NCI-H2029 treated with DMSO at 0.1 percent for 48 hours (cell line): ENCODE measurements at places on chromosomes 1 and 21.

DNA sequence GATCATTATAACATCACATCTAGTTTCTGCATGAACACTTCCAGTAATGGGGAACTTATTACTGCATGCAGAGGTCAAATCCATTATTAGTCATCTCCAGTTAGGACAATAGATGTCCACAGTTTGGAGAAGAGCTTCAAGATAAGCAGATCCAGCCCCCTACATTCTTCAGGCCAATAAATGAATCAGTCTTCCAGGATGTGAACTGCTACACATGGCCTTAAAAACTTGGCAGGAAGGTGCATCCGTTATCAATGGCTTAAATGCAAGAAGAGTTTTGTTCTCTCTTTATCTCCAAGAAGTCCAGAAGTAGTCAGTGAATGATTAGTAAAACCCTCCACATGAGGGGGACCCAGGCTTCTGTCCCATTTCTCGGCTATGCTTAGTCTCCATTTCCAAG lies 70.8 kb downstream of the DMRTA2 start:
- no peak for DNase-seq

- no peak for DNase-seq
Observed at GRCh38 chr21:21661741-21662140, 663.5 kb downstream of the NCAM2 start.

DNA sequence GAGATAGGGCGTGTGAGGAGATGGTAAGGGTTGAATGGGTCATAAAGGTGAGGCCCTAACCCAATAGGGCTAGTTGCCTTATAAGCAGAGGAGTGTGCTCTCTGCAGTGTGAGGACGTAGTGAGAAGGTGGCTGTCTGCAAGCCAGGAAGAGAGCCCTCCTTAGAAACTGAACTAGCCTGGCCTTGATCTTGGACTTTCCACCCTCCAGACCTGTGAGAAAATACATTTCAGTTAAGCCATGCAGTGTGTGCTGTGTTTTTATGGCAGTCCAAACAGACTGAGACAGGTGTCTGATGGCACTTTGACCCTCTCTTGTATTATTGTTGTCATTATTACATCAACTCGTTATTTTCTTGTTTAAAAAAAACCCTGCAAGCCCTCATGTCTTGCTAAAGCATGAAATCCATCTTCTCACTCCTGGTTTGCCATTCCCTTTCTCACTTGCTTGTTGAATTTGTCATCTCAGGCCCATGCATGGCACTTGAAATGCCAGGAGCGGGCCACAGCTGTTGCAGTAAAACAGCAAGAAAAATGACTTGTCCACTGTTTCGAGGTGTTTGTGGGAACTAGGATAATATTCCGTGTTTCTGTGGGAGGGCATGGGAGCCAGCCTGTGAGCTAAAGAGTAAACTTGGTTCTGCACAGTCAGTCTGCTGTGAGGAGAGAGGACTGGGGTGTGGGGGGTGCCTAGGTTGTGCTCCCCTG lies 78.6 kb downstream of the STUM start:
- DNase-seq = no peak

DNA sequence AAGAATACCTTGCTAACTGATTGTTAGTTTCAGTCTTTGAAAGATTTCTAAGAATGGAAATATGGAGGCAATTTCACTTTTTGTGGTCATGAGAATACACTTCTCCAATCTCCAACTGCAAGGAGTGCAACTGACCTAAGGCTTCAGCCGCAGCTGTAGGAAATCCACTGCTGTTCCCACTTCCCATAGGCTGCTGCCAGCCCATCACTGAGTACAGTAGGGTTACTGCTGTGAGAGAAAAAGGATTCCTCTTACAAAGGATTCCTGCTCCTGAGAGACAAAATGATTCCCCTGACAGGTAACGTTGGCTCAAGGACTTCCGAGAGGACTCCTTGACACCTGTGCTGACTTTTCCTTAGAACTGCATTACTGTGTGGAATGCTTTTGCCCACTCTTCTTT lies 87.4 kb downstream of the ADGRL4 start:
- no peak for DNase-seq

- no peak for DNase-seq
Observed at GRCh38 chr1:232650845-232651244, 20.9 kb upstream of the SIPA1L2 start.

GRCh38 chr1:232057217-232057895 lies 430.8 kb downstream of the DISC1 start:
- no peak for DNase-seq

- DNase-seq = no peak
Observed at GRCh38 chr1:158732524-158732923, 12.0 kb upstream of the OR6K3 start.

DNA sequence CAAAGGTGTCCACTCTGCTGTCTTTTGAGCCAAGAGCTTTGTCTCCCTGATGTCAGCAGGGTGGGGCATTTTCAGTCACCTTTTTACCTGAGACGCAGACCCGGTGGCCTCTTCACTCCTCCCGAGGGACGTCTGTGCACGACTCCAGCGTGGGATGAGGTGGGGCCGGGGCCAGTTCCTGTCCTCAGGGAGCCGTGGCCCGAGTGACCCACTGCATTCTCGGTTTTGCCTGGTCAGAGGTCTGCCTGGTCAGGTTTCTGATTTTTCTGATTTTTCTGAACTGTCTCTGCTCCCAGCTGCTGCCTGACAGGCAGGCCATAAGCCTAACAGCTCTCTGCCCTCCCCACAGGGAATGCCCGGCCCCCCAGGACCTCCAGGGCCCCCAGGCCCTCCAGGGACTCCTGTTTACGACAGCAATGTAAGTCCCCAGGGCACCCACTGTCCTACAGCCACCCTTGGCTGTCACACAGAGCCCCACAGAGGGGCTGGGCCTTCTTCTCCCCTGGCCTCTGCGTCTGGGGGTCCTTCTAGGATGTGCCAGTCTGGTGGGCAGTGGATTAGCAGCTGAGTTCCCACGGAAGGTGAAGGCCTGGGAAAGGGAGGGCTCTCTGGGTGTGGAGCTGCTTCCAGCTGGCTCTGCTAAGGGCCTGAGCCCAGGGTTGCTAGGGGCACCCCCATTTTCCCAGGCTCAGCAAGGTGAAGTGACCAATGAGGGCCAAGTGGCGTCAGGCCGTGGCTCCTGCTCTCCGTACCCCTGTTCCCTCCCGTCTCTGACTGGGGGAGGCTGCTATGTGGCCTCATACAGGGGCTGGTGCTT lies 45.9 kb downstream of the SLC19A1 start:
- DNase-seq = no peak

GRCh38 chr1:198948895-198949659 lies 310.2 kb downstream of the PTPRC start:
- DNase-seq = no peak

- no peak for DNase-seq
Observed at GRCh38 chr21:38951095-38951730, 145.5 kb downstream of the ETS2 start.

- DNase-seq = no peak
Observed at GRCh38 chr21:20373031-20373430, 625.2 kb upstream of the NCAM2 start.

- no peak for DNase-seq
Observed at GRCh38 chr1:159084867-159085266, 8.3 kb upstream of the AIM2 start.

GRCh38 chr1:92877081-92877711 lies 45.4 kb downstream of the RPL5 start:
- peak; percentile 38 for DNase-seq

DNA sequence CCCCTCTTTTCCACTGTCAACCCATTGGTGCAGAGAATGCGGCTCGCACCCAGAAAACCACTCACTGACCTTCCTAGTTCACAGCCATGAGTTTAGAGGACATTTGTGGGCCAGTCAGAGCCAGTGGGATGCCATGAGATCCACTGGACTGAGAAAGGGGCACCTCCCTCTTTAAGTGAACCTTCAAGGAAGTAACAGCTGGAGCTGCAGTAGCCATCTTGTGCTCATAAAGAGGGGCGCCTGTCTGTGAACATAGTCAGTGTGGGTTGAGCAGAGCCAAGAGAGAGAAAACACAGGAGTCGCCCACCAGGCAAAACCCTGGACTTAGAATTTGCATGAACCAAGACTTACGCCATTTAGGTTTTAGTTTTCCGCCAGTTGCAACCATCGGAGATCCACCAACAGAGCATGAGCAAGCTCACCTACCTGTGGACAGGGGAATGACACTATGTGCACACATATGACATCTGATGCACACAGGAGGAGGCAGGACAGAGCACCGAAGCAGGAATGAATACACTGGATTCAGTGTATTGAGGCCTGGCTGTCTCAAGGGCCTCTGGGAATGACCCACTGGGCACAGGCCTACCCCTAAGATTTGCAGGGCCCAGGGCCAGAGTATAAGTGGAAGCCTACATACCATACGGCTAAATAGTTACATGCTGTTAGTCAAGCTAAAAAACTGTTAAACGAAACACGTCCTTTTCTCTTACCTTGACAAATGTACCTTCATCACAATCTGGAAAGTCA lies 151.6 kb downstream of the GRIK3 start:
- no peak for DNase-seq

DNA sequence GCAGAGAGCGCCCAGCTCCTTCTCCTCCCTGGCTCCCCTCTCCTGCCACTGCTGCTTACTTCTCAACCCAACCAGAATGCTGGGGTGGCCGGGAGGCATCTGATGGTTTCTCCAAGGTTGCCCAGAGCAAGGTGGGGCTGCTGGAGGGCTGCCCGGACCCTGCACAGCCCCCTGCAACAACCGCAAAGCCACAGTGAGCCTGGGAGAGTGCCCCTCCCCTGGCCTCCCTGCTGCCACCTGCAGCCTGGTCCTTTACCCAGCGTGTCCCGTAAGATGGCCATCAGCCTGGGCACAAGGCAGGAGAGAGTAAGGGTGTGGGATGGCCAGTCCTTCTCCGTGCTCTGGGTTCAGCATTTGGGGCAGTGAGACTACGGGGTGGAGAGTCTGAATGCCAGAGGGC lies 17.0 kb downstream of the MX2 start:
- DNase-seq = no peak

GRCh38 chr21:21412096-21412495 lies 413.9 kb downstream of the NCAM2 start:
- no peak for DNase-seq

- no peak for DNase-seq
Observed at GRCh38 chr1:14568716-14569355, 29.6 kb upstream of the KAZN start.

DNA sequence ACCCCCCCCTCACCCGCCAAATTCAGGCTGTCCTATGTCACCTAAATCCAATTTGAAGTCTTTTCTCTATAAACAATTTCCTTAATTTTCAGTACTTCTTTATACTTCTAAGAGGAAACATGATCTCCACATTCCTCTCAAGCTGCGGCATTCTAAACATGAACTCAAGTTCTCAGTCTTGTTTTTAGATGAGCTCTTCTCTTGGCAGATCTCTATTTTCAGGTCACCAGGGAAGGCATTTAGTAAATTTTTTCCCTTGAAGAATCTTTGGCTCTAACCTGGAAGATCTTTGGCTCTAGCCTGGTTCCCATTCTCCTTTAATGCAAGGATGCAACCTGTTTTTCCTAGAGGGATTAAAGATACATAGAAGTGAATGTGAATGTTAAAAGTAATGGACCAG lies 193.4 kb downstream of the ATG4C start:
- DNase-seq = no peak

DNA sequence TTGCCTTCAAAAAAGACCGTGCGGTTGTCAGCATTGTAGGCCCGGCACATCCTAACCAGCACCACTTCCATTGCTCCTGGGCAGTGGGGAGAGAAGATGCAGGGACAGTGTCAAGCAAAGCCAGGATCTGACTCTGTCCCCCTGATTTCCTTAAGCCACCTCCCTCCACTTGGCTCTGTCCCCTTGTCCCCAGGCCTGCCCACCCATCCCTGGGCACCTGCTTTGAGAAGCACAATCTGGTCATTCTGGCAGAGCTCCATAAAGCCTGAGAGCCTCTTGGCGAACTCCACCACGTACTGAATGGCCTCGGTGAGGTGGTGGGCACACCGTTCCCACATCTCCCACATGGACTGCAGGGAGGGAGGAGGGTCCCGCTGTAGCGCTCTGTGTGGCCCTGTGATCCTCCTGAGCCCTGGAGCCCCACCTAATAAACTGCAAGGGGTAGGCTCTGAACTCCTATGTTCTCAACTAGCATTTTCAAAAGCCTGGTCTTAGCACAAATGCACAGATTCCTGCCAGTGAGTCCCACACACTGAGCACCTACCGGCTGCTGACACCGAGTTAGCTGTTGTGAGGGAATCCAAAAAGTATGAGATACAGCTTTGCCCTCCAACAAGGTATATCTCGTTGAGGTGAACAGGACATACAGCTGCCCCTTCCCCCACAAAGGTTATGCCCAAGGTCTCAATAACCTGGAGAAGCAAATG lies 8.2 kb upstream of the LINGO4 start:
- DNase-seq = no peak

DNA sequence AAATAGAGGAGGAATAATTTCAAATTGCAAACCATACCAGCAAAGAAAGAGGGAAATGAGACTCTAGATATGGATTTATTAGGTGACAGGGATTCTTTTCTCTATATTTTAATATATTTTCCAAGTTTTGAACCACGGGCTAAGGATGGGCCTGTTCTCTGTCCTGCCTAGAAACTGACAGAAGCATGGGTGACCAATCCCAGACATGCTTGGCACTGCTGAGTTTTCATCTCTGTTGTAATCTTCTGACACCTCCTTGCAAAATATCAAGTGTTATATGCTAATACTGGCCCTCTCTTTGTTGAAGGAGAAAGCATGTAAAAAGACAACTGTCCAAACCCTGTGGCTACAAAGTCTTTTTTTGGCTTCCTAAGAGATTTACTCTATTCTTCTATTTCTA lies 774 bp upstream of the ANGPTL7 start:
- DNase-seq = no peak

DNA sequence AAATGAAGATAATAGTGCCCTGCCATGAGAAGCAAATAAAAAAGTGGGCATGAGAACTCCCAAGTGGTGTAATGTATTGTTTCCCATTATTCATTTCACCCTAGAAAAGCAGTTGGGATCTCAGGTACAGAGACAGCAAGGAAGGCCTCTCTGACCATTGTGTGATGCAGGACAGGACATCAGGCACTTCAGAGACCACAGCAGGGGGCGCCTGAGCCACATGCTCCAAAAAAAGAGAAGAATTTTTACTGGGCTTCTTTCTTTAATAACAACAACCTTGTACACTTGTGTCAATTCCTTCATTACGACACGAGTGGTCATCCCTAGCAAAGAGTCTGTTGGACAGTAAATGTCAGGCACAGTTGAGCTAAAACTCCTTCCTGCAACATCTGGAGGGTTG lies 533.3 kb downstream of the OMA1 start:
- no peak for DNase-seq

- no peak for DNase-seq
Observed at GRCh38 chr1:19402031-19402813, 83.1 kb downstream of the CAPZB start.

DNA sequence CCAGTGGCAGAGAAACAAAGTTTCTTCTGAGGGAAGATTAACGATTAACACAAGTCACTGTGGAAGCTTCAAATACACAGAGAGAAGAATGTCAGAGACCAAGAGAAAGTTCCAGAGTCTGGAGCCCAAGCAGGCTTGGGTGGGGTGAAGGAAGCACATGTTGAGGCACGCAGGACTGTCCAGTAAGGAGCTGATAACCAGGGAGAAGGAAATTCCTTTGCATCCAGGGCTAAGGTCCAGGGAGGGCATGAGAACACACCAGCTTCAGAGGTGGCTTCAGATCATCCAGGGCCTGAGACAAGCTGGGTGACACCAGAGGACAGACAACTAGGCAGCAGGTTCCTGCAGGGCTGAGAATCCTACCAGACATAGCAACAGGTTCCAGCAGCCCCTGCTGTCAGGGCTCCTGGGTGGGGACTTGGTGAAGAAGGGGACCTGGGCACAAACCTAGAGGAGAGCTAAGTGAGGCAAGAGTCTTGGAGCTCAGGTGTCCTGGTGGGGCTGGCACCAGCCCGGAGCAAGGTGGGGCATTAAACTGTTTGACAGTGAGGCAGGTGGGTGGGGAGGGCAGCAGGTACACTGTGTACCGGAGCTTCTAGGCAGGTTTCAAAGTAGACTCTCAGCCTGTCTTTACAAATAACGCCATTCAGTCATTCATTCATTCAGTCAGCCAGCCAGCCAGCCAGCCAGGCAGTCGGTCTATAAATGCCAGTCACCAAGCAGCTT lies 2.6 kb upstream of the SPRR1A start:
- no peak for DNase-seq
